ENCODE measurements at places on chromosomes 5 and 9. TPM values are rescaled to one million over a fixed set of nuclear protein-coding genes. Genes with fewer than 3 reads are reported as not detected.

DNA sequence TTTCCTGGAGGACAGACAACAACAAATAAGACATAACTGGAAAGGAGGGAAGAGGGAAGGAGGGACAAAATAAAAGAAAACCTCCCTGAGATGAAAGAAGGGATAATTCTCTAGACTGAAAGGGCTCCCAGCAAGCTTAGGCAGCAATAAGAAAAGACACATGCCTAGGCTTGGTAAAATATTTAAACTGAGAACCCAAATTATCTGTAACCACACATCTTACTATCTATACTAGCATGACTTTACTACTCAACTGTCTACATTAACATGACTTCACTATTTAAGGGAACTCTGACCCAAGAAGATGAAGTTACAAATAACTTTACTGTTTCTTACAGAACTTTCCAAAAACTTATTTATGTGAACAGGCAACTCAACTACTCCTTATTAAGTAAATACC, 95.9 kb downstream of the EPB41L4A start:
- no peak overlapping the region for H3K4me3 ChIP-seq
- H3K27ac ChIP-seq, result no peak overlapping the region
- no peaks in the 10 kb centered on the region for H3K27me3 ChIP-seq
- H3K4me1 ChIP-seq, result peaks cover 7% of the 10 kb centered on the region

HAPLN1 gene
- total RNA-seq, result 2.3 TPM

GRCh38 chr5:91130759-91131158, 252.4 kb downstream of the ARRDC3 start:
- H3K4me1 ChIP-seq, result peaks cover 7% of the 10 kb centered on the region
- no peaks in the 10 kb centered on the region for H3K36me3 ChIP-seq
- no peak for DNase-seq
- H3K4me3 ChIP-seq, result no peak overlapping the region

- no peak for DNase-seq
- no peak overlapping the region for H3K27ac ChIP-seq
- H3K4me3 ChIP-seq, result no peak overlapping the region
- H3K4me1 ChIP-seq, result no peaks in the 10 kb centered on the region
Observed at GRCh38 chr5:154466671-154467070, 11.4 kb downstream of the HAND1 start.

DNA sequence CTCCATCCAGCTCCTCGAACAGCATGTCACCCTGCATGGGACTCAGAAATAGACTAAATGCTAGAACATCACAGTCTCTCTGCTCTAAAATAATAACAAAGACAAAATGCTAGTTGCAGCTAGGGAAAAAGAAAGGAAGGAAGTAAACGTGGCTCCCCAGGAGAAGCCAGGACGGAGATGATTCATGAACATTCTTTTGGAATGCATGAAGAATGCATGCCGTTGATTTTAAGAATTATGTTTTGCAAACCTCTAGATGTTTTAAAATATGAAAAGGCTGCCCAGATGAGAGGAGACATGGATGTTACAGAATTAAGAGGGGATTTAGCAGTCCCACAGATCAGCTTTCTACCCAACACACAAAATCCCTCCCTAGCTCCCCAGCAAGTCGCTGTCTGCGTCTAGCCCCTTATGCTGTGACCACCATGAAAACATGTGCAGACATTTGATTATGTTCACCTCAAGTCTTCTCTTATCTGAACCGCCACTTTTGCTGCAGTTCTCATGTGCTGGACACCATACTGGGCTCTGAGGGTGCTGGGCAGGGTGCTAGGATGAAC, 139.4 kb upstream of the LMX1B start:
- H3K4me3 ChIP-seq, result no peak overlapping the region
- peaks cover 28% of the 10 kb centered on the region for H3K4me1 ChIP-seq
- no peak overlapping the region for H3K27ac ChIP-seq
- H3K36me3 ChIP-seq, result no peaks in the 10 kb centered on the region
- no peak for DNase-seq
- H3K27me3 ChIP-seq, result no peaks in the 10 kb centered on the region

ZNF169 gene
- 14.4 TPM for total RNA-seq

- H3K27ac ChIP-seq, result no peak overlapping the region
- H3K36me3 ChIP-seq, result no peaks in the 10 kb centered on the region
- no peaks in the 10 kb centered on the region for H3K4me1 ChIP-seq
Observed at GRCh38 chr9:31251386-31251785, 1133.1 kb upstream of the ACO1 start.

PCDHB15 gene
- 9.4 TPM for total RNA-seq

REXO4 gene
- total RNA-seq, result 24.9 TPM

CDC25C gene
- 45.8 TPM for total RNA-seq

DNA sequence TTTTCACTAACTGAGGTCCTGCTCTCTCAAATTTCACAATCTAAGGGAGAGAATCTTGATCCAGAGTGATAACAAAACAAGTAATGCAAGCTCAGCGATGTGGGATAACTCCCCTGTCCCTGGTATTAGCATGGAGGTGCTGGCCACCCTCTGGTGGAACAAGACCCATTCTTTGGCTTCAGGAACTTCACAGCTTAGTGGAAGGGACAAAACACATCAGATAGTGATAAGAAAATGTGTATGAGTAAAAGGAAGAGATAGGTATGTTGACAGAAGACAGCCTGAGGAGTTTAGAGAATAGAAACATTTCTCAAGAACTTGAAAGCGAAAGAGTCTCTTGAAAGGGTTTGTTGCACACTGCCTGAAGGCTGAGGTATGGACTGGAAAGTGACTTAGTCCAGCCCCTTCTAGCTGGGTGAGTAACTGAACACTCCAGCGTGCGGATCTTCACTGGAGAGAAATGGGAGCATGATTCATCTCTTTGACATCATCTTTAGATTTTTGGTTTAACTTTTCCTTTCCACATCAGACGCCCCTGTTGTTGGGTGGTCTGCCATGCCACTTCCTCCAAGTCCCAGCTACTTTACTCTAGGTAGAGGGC, 25.4 kb upstream of the ZSWIM6 start:
- no peaks in the 10 kb centered on the region for H3K36me3 ChIP-seq
- H3K27me3 ChIP-seq, result no peaks in the 10 kb centered on the region
- peaks cover 14% of the 10 kb centered on the region for H3K4me1 ChIP-seq
- no peak for DNase-seq

DNA sequence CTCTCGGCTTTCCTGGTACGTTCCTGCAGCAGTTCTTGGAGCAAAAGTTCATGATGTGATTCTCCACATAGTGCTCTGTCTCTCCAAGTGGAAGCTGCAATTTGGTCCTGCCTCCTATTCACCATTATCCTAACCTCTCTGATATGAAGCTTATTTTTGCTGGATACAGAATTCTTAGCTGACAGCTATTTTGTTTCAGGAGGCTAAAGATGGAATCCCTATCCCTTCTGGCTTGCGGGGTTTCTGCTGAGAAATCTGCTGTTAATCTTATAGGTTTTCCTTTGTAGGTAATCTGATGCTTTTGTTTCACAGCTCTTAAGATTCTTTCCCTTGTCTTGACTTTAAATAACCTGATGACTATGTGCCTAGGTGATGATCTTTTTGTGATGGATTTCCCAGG, 181.6 kb upstream of the VLDLR start:
- no peaks in the 10 kb centered on the region for H3K4me1 ChIP-seq
- DNase-seq, result no peak
- peaks cover 4% of the 10 kb centered on the region for H3K36me3 ChIP-seq
- H3K27ac ChIP-seq, result no peak overlapping the region
- no peaks in the 10 kb centered on the region for H3K27me3 ChIP-seq
- no peak overlapping the region for H3K4me3 ChIP-seq

DNA sequence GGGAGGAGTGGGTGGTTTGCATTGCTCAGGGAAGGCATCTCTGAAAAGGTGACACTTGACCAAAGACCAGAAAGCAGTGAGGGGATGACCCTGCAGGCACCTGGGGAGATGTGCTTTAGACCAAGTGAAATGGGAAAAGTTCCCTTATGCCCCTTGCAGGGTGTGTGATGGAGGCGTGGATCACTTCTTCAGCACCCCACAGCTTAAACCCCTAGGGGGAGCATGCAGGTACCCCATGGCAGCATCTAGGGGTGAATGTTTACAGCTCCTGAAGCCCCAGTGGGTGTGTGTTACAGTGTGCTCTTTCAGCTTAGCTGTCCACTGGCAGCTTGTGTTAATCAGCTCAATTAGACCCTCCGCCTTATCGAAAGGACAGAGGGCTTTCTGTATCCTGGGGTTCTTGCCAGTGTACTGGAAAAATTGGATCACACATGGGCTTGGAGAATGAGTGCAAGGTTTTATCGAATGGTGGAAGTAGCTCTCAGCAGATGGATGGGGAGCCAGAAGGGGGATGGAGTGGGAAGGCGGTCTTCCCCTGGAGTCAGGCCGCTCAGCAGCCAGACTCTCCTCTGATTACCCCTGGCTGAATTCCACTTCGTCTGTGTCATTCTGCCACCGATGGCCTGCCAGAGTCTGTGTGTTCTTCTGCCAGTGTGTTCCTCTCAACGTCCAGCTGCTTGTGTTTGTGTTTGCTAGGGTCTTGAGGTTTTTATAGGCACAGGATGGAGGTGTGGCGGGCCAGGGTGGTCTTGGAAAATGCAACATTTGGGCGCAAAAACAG, 6.3 kb downstream of the BHMT2 start:
- H3K27me3 ChIP-seq, result no peaks in the 10 kb centered on the region
- no peak for DNase-seq
- H3K4me3 ChIP-seq, result no peak overlapping the region
- no peaks in the 10 kb centered on the region for H3K4me1 ChIP-seq
- no peak overlapping the region for H3K27ac ChIP-seq
- no peaks in the 10 kb centered on the region for H3K36me3 ChIP-seq

UGCG gene
- 48.1 TPM for total RNA-seq

DNA sequence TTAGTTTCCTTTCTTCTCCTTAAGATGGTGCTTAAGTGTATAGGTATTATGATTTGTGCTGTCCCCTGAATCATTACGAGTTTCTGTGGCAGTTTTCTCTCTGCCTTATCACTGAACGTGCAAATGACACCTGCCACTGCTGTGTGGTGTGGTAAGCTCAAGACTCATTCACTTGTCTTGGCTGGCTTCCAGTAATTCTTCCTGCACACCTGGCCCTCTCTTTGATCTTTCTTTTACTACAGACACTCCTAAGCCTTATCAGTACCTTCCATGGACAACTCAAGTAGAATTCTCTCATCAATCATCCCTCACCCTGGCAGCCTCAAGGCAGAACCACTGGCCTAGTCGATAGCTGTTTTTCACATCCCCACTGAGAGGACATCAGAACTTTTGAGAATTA, 82.6 kb upstream of the ADAMTS19 start:
- H3K27ac ChIP-seq, result no peak overlapping the region
- no peak for DNase-seq
- H3K4me3 ChIP-seq, result no peak overlapping the region
- peaks cover 6% of the 10 kb centered on the region for H3K4me1 ChIP-seq

GRCh38 chr5:112906637-112907036, 15.4 kb downstream of the REEP5 start:
- H3K36me3 ChIP-seq, result no peaks in the 10 kb centered on the region
- H3K27me3 ChIP-seq, result no peaks in the 10 kb centered on the region
- no peaks in the 10 kb centered on the region for H3K4me1 ChIP-seq

DNA sequence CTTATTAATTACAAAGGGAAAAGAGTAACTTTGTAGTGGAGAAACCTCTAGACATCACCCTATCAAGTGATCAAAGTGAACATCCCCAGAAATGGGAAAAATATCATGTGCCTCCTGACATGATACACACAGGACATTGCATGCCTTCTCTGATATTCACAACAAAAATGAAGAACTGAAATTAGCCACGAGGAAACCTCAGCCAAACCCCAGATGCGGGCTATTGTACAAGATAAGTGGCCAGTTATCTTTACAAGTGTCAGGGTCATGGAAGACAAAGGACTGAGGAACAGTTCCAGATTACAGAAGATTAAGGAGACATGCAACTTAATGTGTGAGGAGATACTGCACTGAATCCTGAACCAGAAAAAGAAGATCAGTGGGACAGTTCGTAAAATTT, 23.8 kb upstream of the NPM1 start:
- DNase-seq, result no peak
- H3K36me3 ChIP-seq, result no peaks in the 10 kb centered on the region
- no peaks in the 10 kb centered on the region for H3K4me1 ChIP-seq
- H3K4me3 ChIP-seq, result no peak overlapping the region
- no peaks in the 10 kb centered on the region for H3K27me3 ChIP-seq

TRIM36 gene
- total RNA-seq, result 42.6 TPM
